A375 (cell line): ENCODE measurements at places on chromosomes 11 and 22. TPM values are rescaled to one million over a fixed set of nuclear protein-coding genes. Genes with fewer than 3 reads are reported as not detected.

The SLC22A9 gene
- total RNA-seq = not detected in 2 replicates

The JAM3 gene
- 28.9 and 35.1 TPM in 2 replicates for total RNA-seq

The DPAGT1 gene
- total RNA-seq = 25.1 and 54.7 TPM in 2 replicates

The CABP4 gene
- 0.15 TPM in 1 of 2 replicates, not detected in the other for total RNA-seq

The TSSK2 gene
- not detected in 2 replicates for total RNA-seq

The TBX1 gene
- total RNA-seq = not detected in 2 replicates

The GPR83 gene
- 0.08 TPM in 1 of 2 replicates, not detected in the other for total RNA-seq

The PKP3 gene
- 31.2 and 33.4 TPM in 2 replicates for total RNA-seq

The RFPL1 gene
- not detected in 2 replicates for total RNA-seq

The VSIG10L2 gene
- total RNA-seq = 0.08 and 0.27 TPM in 2 replicates

The B3GAT1 gene
- 2.4 and 2.8 TPM in 2 replicates for total RNA-seq

The E2F8 gene
- total RNA-seq = 3.0 and 5.0 TPM in 2 replicates

The SMIM35 gene
- not detected in 2 replicates for total RNA-seq

The NCAM1 gene
- total RNA-seq = 1.4 and 2.2 TPM in 2 replicates

The OR2AG1 gene
- total RNA-seq = not detected in 2 replicates

The GGTLC2 gene
- total RNA-seq = not detected in 2 replicates

The MMP8 gene
- 0.72 and 1.2 TPM in 2 replicates for total RNA-seq

The IGSF9B gene
- 6.5 and 7.0 TPM in 2 replicates for total RNA-seq

The PNPLA3 gene
- 2.5 and 5.7 TPM in 2 replicates for total RNA-seq

The AIFM3 gene
- total RNA-seq = 0.26 and 0.45 TPM in 2 replicates

The YPEL1 gene
- total RNA-seq = 0.38 and 0.48 TPM in 2 replicates
